ENCODE measurements at places on chromosomes 1 and 21.

DNA sequence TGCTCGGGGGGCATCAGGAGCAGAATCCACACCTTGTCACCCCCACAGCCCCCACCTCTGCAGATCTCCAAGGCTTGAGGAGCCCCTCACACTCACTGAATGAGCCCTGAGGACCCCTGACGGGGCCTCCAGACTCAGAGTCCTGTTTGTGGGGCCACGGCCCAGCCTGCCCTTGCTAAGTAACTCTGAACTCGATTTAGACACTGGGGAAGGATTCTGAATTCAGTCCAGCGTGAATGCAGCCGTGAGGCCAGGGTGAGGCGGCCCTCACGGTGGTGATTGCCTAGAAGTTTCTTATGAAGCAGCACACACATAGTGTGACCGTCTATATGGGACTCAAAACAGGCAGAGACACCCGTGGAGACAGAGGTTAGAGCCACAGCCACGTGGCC, 58.9 kb upstream of the ADARB1 start:
- no peak for DNase-seq

- no peak for DNase-seq
These were observed 4.1 kb downstream of the CCDC27 start for GRCh38 chr1:3756394-3756793.

GRCh38 chr1:78522136-78522535, 31.4 kb downstream of the PTGFR start:
- DNase-seq, result no peak

DNA sequence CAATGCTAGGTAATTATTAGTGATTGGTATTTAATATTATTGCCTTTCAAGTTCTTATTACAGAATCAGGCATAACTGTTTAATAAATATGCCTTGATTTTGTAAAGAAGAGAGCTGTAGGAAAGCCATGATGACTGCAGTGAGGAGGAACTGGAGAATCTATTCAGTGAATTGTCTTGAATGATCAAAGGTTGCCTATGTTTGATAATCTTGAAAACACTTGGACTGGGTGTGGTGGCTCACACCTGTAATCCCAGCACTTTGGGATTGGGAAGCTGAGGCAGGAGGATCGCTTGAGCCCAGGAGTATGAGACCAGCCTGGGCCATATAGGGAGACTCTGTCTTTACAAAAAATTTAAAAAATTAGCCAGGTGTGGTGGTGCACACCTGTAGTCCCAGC, 42.4 kb downstream of the FMN2 start:
- DNase-seq, result no peak

DNA sequence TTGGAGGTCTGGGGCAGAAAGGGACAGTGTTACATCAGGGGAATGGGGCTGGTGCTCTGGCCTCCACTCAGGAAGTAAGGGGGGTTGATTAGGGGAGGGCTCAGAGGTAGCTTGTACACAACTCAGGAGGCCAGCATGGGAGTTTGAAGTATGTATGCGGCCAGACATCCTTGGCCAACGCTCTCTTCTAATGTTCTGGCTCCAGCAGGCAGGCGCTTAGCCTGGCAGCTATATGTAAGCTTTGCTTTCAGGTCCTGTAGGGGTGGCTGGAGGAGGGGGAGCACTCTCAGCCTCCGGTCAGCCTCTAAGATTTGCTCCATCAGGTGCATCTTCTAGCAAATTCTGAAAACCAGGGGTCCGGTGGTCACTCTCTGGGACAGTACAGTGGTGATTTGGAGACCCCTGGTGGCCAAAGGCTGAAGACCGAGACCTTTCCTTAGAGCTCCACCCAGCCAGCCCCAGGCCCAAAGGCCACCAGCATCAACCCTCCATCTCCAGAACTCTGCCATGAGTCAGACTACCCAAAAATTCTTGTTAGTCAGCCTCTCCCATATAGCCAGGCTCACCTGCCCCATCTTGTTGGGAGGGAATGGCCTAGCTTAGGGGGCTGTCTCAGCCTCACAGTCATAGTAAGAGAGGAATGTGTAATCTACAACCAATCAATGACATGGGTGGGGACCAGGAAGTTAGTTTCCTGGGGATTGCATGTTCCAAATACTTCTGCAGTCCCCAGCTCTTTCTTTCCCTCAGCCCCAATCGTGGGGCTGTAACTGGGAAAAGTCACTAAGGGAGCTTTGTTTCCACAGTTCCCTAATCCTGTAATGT, 9.7 kb upstream of the COL8A2 start:
- no peak for DNase-seq

- no peak for DNase-seq
These were observed 107.6 kb downstream of the CCDC185 start for GRCh38 chr1:223500560-223501425.

DNA sequence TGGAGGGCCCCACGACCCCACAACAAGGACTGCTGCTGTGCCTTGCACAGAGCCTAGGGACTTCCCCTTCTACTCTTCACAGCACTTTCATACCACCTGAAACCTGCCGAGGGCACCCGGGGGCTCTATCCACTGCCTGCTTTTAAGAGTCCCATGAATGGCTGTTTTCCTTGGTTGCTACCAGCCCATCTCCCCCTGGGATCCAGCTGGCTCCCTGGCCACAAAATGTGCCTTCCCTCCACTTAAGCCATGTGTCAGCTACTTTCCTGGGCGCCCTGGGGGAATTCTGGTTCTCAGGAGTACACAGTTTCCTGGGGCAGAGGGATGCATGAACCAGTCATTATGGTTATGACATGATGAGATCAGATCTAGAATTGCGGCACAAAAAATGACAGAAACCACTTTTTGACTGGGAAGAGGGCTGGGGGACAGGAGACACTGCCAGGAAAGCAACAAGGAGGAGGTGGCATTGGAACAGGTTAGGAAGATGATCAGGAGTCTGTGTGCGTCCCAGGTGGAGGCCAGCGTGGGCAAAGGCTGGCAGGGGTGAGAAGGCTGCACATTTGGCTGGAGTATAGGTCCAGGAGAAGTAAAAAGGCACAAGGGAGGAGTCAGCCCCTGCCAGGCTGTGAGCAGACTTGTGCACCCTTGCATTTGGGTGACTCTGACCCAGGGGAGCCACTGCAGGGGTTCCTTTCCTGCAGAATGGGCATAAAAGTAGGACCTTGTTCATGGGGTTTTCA, 3.2 kb upstream of the TNFRSF8 start:
- DNase-seq, result no peak

DNA sequence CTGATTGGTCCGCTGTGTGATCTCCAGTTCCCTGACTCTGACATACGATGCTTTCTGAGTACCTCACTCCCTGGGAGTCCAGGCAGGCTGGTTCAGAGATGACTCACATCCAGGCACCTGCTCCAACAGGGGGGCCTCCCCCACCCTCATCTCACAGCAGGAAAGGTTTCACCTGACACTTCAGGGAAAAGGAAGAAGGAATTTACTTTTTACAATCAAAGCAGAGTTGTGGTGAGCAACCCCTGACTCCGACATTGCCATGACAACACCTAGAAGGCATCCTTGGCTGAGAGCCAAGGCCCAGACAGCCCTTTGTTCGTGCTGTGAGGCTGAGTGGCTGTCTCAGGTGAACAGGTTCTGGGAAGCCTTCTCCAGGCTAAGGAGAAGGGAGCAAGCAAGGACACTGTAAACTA, 164.6 kb upstream of the GJB5 start:
- DNase-seq, result no peak

DNA sequence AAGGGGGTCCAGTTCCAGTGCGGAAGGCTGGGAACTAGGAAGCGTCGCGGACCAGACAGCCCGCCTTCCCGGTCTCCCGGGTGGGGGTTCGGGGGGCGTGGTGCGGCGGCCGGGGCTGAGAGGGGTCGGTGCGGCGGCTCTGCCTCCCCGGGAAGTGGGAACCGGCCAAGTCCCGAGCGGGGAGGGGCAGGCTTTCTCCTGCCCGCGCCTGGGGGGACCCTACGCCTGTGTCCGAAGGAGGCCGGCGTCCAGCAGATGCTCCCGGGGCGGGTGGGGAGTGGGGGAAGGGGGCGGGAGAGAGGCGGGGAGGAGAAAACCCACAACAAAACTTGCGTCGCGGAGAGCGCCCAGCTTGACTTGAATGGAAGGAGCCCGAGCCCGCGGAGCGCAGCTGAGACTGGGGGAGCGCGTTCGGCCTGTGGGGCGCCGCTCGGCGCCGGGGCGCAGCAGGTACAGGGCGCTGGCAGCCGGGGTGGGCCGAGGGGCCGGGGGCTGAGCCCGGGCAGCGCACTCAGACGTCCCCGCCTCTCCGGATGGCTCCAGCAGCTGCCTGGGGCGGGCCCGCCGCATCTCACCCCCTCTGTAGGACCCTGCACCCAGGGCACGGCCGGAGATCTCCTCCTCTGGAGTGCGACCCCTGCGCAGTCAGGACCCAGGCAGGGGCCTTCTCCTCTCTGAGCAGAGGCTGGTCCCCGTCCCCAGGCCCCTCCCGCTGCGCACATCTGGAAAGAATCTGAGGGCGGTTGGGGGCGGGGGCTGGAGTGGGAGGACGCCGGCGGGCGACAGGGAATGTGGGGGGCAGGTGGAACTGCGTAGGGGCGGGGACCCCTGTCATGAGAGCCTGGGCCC, at the start of gene PODN:
Gene PODN (plus strand): TSS at position 355 of the 849 bp plus-strand sequence. CDS start 7,643 bp downstream, outside the sequence.
- no peak for DNase-seq

GRCh38 chr21:26614251-26614650, 41.2 kb upstream of the CYYR1 start:
- no peak for DNase-seq

DNA sequence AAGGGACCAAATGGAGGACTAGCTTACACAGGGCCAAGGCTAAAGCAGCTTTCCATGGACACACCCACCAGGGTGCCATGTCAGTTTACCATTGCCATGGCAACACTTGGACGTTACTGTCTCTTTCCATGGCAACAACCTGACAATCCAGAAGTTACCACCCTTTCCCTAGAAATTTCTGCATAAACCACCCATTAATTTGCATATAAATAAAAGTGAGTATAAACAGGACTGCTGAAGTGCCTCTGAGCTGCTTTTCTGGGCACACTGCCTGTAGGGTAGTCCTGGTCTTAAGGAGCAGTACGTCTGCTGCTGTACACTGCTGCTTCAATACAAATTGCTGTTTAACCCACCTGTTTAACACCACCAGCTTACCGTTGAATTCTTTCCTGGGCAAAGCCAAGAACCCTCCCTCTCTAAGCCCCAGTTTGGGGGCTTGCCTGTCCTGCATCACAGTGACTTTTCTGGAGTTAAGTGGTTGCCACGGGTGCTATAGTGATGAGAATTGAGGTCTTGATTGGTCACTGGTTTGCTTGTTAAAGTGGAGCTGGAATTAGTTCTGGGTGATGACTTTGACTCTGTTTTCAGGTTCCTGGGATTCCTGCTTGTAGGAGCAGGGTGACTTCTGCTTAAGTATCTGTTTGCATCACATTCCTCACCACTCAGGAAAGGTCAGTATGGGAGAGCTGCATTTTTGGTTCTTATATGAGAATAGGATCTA, 83.2 kb downstream of the CLDN17 start:
- no peak for DNase-seq

DNA sequence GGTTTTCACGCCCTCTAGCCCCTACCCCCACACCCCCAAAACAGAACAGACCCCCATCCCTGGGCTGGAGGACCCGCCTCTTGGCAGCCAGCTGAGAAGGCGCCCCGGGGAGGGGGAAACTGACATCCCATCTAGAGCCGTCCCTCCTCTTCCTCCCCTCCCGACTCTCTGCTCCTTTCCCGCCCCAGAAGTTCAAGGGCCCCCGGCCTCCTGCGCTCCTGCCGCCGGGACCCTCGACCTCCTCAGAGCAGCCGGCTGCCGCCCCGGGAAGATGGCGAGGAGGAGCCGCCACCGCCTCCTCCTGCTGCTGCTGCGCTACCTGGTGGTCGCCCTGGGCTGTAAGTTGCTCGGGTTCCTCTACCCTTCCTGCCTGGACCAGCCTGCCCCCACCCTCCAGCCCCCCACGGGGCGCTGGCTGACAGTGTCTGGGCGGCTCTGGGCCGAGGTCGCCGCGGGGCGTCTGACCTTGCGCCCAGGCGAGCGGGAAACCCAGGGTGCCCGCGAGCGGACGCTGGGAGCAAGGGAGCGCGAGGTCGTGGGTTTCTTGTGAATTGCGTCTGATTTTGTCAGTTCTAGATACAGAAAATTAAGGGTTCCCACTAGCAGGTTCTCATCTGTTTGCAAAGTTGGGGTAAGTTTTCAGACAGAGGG, 618 bp downstream of the JAM2 start:
- no peak for DNase-seq

- no peak for DNase-seq
These were observed 130.0 kb downstream of the HS2ST1 start for GRCh38 chr1:87044424-87044823.

DNA sequence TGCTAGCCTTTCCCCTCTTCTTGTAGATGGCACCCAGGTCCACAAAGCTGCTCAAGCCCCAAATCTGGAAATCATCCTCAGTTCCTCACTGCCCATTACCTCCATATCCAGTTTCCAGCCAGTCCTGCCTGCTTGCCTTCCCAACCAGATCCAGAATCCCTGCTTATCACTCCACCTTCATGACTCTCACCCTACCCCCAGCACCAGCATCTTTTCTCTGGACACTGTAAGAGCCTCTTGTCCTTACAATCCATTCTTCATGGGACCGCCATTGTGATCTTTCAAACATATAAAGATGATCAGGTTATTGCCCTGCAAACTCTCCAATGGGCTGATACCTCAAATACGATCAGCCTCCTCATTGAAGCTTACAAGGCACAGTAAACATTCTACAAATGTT, 23.5 kb upstream of the NPL start:
- DNase-seq, result no peak

DNA sequence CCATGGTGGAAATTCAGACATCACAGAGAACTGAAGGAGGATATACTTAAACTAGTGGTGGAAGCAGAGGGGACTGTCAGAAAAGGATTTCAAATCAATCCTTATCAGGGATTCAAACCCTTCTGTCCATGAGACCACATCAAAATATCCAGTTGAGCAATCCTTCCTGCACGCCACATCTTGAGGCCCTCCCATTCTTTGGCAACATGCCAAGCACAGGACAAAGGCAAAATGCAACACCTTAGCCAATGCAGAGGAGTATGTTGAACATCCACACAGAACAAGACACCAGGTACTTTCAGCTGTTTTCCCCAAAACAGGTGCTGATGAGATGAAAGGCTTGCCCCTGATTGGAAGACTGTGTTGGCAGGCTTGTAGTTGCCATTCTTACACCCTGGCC, 81.8 kb upstream of the PLXNA2 start:
- DNase-seq, result no peak

- no peak for DNase-seq
These were observed 41.3 kb upstream of the UBE2U start for GRCh38 chr1:64162151-64162550.

DNA sequence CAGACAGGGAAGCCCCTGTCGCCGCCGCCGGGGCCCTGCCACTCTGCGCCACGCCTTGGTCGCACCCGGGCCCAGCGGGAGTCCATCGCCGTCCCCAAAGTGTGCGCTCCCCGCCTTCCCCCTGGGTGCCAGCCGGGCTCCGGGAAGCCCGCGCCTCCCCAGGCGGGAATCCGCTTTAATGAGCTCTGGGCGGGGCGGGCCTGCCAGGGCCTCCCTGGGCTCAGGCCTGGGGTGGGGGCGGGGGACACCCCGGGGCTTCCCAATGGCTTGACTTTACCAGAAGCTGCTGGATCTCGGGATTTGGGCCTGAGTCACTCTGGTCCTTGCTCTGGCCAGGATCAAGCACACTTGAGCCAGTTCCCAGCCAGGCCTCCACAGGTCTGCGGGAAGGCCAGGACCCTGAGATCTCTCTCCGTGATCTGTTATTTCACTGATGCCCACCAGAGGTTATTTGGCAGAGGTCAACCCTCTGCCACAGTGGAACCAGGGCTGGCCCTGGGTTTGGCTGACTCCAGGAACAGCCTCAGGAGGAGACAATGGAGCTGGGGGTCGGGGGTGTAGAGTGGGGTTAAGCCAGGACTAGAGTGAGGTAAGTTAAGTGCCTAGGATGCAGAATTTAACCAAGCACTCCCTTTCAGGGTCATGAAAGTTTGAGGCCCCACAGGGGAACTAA, 178.4 kb upstream of the EDN2 start:
- DNase-seq, result no peak
